ENCODE measurements at places on chromosomes 16 and 17. TPM values are rescaled to one million over a fixed set of nuclear protein-coding genes. Genes with fewer than 3 reads are reported as not detected.

DNA sequence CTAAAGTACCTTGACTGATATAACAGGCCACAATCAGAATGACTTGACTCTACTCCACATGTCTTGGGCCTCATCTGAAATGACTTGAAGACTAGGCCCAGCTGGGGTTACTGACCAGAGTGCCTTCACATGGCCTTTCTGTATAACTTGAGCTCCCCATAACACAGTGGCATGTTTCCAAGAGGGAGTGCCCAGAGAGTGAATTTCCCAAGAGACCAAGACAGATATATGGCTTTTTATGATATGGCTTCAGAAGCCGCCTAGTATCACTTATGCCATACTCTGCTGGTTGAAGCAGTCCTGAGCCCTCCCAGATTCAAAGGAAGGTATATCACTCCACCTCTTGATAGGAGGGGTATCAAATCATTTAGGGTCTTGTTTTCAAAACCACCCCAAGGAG is 357.5 kb upstream of the EEF2KMT start:
- no peak overlapping the region for H3K27ac ChIP-seq
- H3K27me3 ChIP-seq: no peaks in the 10 kb centered on the region
- DNase-seq: no peak
- H3K4me1 ChIP-seq: no peaks in the 10 kb centered on the region

- no peak overlapping the region for H3K27ac ChIP-seq
- DNase-seq: no peak
- H3K27me3 ChIP-seq: no peaks in the 10 kb centered on the region
- no peaks in the 10 kb centered on the region for H3K4me1 ChIP-seq
- H3K36me3 ChIP-seq: no peaks in the 10 kb centered on the region
Measured at GRCh38 chr16:87447323-87447722, 45.5 kb downstream of the ZCCHC14 start.

- H3K4me1 ChIP-seq: no peaks in the 10 kb centered on the region
- H3K27me3 ChIP-seq: no peaks in the 10 kb centered on the region
- no peak for DNase-seq
- H3K36me3 ChIP-seq: no peaks in the 10 kb centered on the region
- no peak overlapping the region for H3K27ac ChIP-seq
Measured at GRCh38 chr17:73586275-73586832, 57.9 kb downstream of the SDK2 start.

- no peaks in the 10 kb centered on the region for H3K36me3 ChIP-seq
- H3K4me1 ChIP-seq: no peaks in the 10 kb centered on the region
- no peak for DNase-seq
Measured at GRCh38 chr17:21545064-21545463, 147.3 kb upstream of the KCNJ18 start.

DNA sequence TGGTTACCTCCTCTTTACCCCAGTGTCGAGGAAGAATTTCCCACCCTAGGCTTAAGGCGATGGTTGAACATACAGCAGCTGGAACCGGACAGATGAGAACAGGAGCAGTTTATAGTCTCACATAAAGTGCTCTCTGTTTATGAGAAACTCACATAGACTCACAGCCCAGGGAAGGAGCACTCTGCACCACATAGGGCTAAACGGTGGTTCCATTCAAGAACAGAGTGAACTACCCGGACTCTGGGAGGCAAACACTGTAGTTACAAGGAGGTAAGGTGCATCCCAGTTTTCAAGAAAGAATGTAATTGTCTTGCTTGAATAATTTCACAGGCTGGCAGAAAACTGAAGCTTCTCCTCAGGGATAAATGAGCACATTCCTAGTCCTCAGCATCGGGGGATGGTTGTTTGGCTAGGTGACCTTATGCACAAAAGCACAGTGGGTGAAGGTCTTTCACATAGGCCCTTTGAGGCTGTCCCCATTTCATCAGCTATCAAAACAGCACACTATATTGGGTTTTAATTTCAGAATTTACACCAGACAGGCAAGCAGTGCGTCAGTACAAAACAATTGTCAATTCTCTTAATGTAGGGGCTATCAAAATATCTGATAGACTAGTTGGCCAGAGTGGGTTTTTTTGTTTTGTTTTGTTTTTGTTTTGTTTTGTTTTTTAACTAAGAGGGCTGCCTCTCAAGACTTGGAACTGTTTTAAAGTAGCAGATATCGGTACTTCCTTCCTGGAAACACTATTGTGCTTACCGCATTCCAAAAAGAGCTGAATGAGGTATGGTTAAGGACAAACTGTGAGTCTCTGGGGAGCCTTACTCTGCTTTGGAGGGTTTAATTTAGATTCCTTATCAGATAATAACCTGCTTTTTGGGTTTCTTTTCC is 918.1 kb upstream of the CDH8 start:
- H3K27ac ChIP-seq: no peak overlapping the region
- DNase-seq: no peak
- no peaks in the 10 kb centered on the region for H3K36me3 ChIP-seq
- H3K4me3 ChIP-seq: no peak overlapping the region

DNA sequence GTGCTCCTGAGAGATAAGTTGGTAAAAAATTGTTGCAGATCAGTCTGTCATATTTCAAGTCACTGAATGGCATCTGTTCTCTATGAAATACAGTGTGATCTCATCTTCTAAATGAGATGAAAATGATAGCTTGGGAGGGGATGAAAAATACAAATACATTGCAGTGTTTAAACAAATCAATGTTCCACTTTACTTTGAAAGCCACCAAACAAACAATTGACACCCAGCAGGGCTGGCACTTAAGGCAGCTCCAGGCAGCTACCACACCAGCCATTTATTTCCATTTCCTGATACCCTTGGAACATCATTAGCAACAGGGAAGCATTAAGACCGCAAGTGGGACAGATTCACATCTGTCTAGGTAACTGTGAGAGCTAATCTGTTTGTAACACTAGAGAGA is 827.6 kb upstream of the KIF2B start:
- no peak overlapping the region for H3K27ac ChIP-seq
- H3K27me3 ChIP-seq: no peaks in the 10 kb centered on the region
- no peak overlapping the region for H3K4me3 ChIP-seq
- H3K4me1 ChIP-seq: no peaks in the 10 kb centered on the region

DNA sequence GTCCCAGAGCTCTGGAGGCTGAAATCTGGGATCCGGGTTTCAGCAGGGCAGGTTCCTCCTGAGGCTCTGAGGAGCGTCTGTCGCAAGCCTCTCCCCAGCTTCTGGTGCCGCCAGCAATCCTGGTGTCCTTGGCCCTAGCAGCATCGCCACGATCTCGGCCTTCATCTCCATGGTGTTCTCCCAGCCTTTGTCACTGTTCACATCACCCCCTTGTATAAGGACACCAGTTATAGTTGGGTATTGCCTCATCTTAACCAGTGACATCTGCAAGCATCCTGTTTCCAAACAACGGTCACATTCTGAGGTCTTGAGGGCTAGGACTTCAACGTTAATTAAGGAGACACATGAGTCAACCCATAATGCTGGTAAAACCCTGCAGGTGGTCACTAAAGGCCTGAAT is 2.8 kb upstream of the PPP1R27 start:
- no peak overlapping the region for H3K27ac ChIP-seq
- H3K36me3 ChIP-seq: no peaks in the 10 kb centered on the region

GRCh38 chr17:63611354-63611753 is 10.7 kb downstream of the TACO1 start:
- no peak for DNase-seq
- H3K4me3 ChIP-seq: no peak overlapping the region
- H3K27ac ChIP-seq: no peak overlapping the region
- H3K36me3 ChIP-seq: no peaks in the 10 kb centered on the region
- no peaks in the 10 kb centered on the region for H3K4me1 ChIP-seq

GRCh38 chr17:17525311-17525710 is 29.1 kb upstream of the RASD1 start:
- peaks cover 18% of the 10 kb centered on the region for H3K4me1 ChIP-seq
- no peaks in the 10 kb centered on the region for H3K36me3 ChIP-seq
- no peak overlapping the region for H3K4me3 ChIP-seq
- DNase-seq: no peak

GRCh38 chr17:33753452-33753851 is 460.4 kb upstream of the ASIC2 start:
- H3K36me3 ChIP-seq: no peaks in the 10 kb centered on the region
- no peaks in the 10 kb centered on the region for H3K27me3 ChIP-seq
- no peaks in the 10 kb centered on the region for H3K4me1 ChIP-seq
- H3K4me3 ChIP-seq: no peak overlapping the region

GRCh38 chr17:50127697-50128361 is 2.1 kb downstream of the SAMD14 start:
- no peaks in the 10 kb centered on the region for H3K4me1 ChIP-seq
- H3K27me3 ChIP-seq: peaks cover 6% of the 10 kb centered on the region
- H3K36me3 ChIP-seq: no peaks in the 10 kb centered on the region
- no peak overlapping the region for H3K27ac ChIP-seq
- no peak overlapping the region for H3K4me3 ChIP-seq

- H3K27me3 ChIP-seq: no peaks in the 10 kb centered on the region
- no peak overlapping the region for H3K4me3 ChIP-seq
- no peaks in the 10 kb centered on the region for H3K36me3 ChIP-seq
- DNase-seq: no peak
- H3K4me1 ChIP-seq: no peaks in the 10 kb centered on the region
- no peak overlapping the region for H3K27ac ChIP-seq
Measured at GRCh38 chr17:67500261-67500660, 123.2 kb downstream of the PITPNC1 start.

TAC4 gene
- not detected for total RNA-seq

DDX5 gene
- total RNA-seq: 165 TPM

PCYT2 gene
- 101 TPM for total RNA-seq

All from liver (tissue), 10 donors.